Activated naive CD4-positive, alpha-beta T cell treated with anti-CD3 and anti-CD28 coated beads for 36 hours (primary cell): ENCODE measurements at places on chromosomes 3 and 15.

DNA sequence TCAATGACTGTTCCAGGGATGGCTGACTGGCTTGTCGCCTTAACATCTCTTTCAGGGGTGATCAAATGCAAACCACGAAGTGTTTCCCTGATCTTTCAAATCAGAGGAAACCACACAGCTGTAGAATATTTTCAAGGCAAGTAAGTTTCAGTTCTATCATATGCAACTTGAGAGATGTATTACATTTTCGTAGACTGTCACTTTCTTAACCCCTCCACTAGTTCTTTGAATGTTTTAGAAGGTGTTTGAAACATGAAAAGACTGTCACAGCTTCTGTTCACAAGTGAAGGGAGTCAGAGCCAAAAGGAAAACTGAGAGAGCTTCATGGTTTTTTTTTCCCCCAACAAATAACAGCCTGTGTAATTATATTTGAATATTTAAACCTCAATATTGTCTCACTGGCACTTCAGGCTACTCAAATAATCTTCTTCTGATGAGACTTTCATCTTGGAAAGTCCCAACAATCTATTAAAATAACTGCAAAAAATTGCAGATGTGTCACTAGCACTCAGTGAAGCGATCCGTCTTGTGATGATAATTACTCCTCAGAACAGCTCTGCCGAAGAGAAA is 25.9 kb upstream of the CAPN7 start:
- DNase-seq, result no peak

GRCh38 chr3:130839813-130840212 is 54.1 kb upstream of the ATP2C1 start:
- DNase-seq, result no peak

GRCh38 chr15:45128971-45129639 is 574 bp downstream of the DUOXA1 start:
- DNase-seq, result no peak

DNA sequence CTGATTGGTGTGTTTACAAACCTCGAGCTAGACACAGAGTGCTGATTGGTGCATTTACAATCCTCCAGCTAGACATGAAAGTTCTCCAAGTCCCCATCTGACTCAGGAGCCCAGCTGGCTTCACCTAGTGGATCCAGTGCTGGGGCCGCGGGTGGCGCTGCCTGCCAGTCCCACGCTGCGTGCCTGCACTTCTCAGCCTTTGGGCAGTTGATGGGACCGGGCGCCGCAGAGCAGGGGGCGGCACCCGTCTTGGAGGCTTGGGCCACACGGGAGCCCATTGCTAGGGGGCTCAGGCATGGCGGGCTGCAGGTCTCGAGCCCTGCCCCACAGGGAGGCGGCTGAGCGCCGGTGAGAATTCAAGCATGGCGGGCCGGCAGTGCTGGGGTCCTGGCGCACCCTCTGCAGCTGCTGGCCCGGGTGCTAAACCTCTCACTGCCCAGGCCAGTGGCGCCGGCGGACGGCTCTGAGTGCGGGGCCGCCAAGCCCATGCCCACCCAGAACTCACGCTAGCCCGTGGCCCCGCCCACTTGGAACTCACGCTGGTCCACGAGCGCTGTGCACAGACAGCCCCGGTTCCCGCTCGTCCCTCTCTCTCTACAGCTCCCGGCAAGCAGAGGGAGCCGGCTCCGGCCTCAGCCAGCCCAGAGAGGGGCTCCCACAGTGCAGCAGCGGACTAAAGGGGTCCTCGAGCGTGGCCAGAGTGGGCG is 6.6 kb upstream of the TBL1XR1 start:
- DNase-seq, result no peak

GRCh38 chr3:65252266-65252665 is 564.5 kb upstream of the ADAMTS9 start:
- DNase-seq, result no peak

GRCh38 chr15:32668942-32669341 is 27.4 kb downstream of the SCG5 start:
- no peak for DNase-seq

- no peak for DNase-seq
Measured at GRCh38 chr3:42270561-42270960, 4.6 kb upstream of the CCK start.
